Dermis lymphatic vessel endothelial cell (primary cell): ENCODE measurements at places on chromosomes 4 and X. TPM values are rescaled to one million over a fixed set of nuclear protein-coding genes. Genes with fewer than 3 reads are reported as not detected.

TRIM75 gene
- not detected in 2 replicates for total RNA-seq

RRH gene
- total RNA-seq, result not detected in 2 replicates

MGARP gene
- total RNA-seq, result 0.11 TPM in 1 of 2 replicates, not detected in the other

CFAP47 gene
- total RNA-seq, result under 0.01 TPM in 1 of 2 replicates, not detected in the other

DGKK gene
- total RNA-seq, result not detected in 2 replicates

GALNT7 gene
- 17.1 and 22.1 TPM in 2 replicates for total RNA-seq

PAGE5 gene
- total RNA-seq, result not detected in 2 replicates

MAML3 gene
- 3.6 and 5.6 TPM in 2 replicates for total RNA-seq

MAGEA10 gene
- total RNA-seq, result not detected in 2 replicates

NAP1L3 gene
- 0.76 and 2.1 TPM in 2 replicates for total RNA-seq

PCGF3 gene
- total RNA-seq, result 43.2 and 47.7 TPM in 2 replicates

DCAF4L1 gene
- under 0.01 and 0.17 TPM in 2 replicates for total RNA-seq

OTC gene
- 0.17 and 0.22 TPM in 2 replicates for total RNA-seq

ADH1B gene
- 0.09 TPM in 1 of 2 replicates, not detected in the other for total RNA-seq

SOWAHB gene
- total RNA-seq, result not detected in 2 replicates

F11 gene
- total RNA-seq, result not detected in 2 replicates

GATA1 gene
- total RNA-seq, result not detected in 2 replicates

ZNF732 gene
- 0.22 and 0.60 TPM in 2 replicates for total RNA-seq

TCEAL8 gene
- 68.8 and 88.4 TPM in 2 replicates for total RNA-seq

RIBC1 gene
- 0.11 and 0.17 TPM in 2 replicates for total RNA-seq

ZNF157 gene
- total RNA-seq, result not detected in 2 replicates

ACE2 gene
- not detected in 2 replicates for total RNA-seq

GYG2 gene
- 0.17 and 0.43 TPM in 2 replicates for total RNA-seq
